DMS79 treated with DMSO at 0.1 percent for 48 hours (cell line): ENCODE measurements at places on chromosomes 12 and 14.

DNA sequence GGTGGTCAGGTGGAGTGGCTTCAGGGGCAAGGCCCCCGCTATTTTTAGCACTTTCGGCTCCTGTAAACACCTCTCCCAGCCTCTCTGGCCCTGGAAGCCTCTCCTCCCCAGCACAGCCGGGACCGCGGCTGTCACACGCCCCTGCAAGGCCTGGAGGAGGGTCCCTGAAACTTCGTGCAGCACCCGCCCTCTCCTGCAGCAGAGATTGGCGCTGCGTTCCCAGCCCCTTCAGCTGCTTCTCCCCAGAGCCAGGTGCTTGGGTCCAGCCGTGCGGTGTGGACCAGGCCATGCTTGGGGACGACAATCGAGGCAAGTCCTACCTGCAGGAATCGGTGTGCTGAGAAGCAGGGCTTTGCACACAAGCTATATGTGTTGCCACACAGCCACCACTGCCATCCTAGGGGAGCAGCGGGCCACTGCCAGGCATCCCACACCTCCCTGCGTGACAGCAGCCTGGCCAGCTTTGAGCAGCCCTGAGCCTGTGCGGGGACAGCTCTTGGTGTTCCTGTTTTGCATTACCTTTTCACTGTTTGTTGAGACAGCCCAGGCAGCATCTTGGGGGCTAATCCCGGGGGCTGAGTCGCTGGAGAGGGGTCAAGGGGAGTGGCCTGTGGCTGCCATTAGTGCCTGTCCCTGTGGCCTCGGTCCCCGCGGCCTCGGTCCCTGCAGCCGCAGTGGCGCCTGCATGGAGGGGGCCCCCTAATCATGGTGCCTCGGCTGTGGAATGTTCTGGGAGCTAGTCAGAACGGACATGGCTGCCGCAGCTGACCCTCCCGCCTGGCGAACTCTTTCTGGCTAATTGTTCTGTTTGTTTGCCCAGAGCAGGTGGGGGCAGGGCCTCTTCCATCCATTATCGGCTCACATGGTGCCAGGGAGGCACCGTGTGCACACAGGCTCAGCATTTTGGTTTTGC, 27.6 kb upstream of the TRAF3 start:
- DNase-seq: peak; percentile 96

DNA sequence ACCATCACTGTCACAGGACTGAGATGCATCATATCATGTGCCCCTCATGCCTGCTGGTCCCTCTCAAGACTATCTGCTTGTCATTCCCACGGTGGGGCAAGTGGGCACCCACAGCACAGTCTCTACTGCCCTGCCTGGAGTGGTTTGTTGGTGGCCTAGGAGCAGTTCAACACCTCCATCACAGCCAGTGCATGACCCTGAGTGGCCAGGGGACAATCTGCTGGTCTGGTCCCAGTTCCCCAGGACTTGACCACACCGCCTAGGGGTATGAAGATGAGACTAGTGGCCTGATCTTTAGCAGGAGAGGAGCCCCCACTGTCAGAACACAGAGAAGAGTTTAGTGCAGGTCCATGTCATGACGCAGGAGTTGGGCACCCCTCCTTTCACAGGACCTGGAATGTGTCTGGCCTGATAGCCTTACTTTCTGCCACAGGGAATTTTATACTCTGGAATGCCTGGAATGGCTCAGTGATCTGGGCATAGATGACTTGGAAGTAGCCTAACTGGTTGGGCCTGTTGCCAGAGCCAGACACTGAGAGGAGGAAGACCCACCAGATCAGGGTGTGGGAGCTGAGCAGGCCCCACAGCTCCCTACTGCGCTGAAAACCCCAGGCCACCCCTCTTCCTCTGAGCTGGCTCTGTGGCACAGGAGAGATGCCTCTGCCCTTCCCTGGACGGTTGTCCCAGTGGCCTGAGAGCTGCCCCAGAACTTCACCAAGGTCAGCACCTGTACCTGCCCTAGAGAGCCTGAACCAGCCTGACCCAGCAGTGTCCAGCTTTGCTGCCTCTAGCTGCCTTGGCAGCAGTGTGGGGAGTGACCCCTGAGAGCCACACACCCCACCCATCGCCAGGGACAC, 83.3 kb downstream of the PUS7L start:
- DNase-seq: no peak

DNA sequence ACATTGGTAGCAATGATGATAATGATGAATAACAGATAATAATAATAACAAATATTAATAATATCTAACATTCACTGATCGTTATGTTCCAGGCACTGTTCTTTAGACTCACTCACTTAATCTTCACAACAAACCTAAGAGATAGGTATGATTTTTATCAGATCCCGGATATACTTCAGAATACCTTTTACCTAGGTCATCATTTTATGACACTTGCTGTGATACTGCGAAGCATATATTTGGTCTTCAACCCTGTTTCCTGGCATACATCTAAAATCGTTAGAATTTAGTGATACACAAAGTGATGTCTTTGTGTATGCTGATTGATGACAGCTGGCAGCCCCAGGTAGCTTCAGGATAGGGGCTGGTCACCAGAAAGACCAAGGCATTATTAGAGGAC, 46.1 kb downstream of the SLC41A2 start:
- no peak for DNase-seq

DNA sequence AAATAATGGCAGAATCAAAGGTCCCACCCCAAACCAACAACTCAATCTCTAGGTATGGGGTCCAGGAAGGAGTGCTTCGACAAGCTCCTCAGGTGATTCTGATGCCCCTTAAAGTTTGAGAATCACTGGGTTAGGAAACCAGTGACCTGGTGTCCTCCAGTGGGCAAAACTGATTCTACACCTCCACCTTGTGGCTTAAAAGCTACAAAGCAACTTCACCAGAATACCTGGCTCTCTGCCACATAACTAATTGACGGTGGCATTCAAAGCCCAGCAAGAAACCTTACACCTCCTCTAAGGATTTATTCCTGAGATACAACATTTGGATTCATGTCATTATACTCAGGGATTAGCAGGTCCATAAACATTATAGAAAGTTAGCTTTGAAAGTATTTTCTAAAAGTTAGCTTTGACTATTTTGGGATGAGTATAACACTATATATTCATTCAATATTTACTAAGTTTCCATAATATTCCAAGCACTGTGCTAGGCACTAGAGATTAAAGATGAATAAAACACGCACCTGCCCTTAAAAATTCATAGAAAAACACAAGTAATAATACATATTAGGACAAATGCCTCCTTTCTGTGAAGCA, 45.4 kb downstream of the DCAF5 start:
- peak; percentile 80 for DNase-seq

- DNase-seq: peak; percentile 46
Observed at GRCh38 chr12:50088577-50089335, 3.6 kb downstream of the SMARCD1 start.
